ENCODE measurements at places on chromosomes 11 and 22.
A peak's percentile ranks its signal among the peaks of the same experiment; 100 is the strongest.

GRCh38 chr11:59204746-59205145 is 8.0 kb downstream of the MPEG1 start:
- no peak for DNase-seq

GRCh38 chr11:119192111-119192510 is 6.8 kb downstream of the NHERF4 start:
- DNase-seq = no peak

DNA sequence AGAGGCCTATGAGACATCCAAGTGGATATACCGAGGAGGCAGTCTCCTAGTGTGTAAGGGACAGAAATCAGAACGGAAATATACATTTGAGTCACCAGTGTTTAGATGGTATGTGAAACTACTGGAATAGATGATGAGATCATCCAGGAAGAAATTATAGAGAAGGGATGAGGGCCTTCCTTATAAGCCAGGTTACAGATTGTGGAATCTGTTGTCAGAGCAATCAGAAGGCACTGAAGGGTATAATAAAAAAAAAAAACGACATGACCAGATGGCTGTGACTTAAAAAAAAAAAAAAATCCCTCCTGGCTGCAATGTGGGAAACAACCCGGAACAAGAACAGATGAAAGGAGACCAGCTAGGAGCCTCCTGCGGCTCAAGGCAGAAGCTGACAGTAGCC is 2.7 kb downstream of the MAJIN start:
- DNase-seq = peak; percentile 67

DNA sequence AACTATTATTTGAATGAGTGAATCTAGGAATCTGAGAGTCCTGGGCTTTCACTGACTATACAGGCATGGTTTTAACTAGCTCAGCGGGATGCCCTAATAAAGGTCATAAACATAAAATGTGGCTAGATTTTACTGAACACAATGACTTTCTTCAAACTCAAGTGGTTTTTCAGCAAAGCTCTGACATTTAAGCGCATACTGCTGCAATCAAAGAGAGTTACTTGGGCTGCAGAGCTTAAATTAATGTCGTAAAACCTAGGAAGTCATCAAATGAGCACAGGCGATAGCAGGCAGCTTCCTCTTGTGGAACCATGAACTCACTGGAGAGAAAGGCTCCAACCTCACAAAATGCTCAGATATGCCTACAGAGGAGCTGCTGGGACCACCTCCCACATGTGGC is 6.7 kb downstream of the CSNK2A3 start:
- no peak for DNase-seq

DNA sequence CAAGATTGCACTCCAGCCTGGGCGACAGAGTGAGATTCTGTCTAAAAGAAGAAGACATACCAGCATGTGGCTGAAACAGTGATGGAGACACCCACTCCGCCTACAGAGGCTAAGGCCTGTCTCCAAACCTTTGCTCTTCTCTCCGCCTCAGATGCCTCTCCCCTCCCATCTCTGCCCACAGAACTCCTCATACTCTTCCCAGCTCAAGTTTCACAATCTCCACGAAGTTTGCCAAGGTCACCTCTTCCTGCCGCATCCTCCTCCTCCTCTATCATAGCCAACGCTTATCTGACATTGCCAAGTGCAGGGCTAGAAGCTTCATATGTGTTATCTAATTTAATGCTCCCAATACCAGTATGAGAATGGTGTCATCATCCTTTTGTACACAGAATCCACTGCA is 25.9 kb upstream of the FBLN1 start:
- DNase-seq = no peak

- no peak for DNase-seq
These were observed 558.1 kb downstream of the INSC start for GRCh38 chr11:15672825-15673224.

GRCh38 chr22:19679522-19680101 is 34.7 kb upstream of the SEPTIN5 start:
- no peak for DNase-seq

DNA sequence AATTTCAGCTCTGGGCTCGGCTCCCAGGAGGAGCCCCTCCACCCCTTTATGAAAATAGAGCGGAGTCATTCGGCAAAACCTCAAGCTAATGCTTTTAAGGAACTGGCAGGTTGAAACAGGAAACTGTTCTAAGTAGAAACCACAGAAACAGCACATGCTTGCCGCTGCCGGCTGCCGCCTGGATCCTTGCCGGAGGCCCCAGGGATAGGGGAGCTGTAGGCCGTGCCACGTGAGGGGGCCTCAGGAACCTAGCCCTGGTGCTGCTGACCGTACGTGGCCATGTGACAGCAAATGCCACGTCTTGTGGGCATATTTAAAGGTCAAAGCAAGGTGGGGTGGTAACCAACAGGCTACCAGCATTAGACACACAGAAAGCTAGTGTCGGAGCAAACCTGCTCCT is 77.9 kb upstream of the TIMP3 start:
- DNase-seq = no peak

GRCh38 chr11:65719871-65720210 is 757 bp downstream of the RNASEH2C start:
- DNase-seq = no peak

DNA sequence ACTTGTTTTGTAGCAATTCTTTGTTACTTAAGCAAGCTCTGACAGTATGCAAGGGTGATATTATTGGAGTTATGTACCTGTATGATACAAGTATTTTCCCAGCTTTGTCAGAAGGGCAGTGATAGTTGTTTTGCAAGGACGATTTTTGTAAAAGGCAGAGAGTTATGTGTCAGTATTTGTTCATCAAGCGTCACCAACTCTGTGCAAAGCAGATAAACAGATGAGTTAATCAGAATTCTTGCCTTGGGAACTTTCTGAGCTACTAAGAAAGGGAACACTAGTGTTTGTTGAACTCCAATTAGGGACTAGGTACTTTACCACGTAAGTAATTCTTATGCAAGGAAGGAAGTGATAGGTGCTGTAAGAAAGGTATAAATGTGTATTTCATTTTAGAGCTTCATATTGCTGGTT is 1.4 kb downstream of the USP47 start:
- DNase-seq = peak; percentile 16

GRCh38 chr11:282630-283360 is 4.6 kb downstream of the NLRP6 start:
- no peak for DNase-seq

- DNase-seq = no peak
These were observed 21.5 kb downstream of the MYH9 start for GRCh38 chr22:36366291-36366708.

GRCh38 chr11:30488304-30488998 is 97.7 kb downstream of the MPPED2 start:
- DNase-seq = no peak

- DNase-seq = no peak
These were observed 31.9 kb downstream of the RRP8 start for GRCh38 chr11:6571434-6572008.

DNA sequence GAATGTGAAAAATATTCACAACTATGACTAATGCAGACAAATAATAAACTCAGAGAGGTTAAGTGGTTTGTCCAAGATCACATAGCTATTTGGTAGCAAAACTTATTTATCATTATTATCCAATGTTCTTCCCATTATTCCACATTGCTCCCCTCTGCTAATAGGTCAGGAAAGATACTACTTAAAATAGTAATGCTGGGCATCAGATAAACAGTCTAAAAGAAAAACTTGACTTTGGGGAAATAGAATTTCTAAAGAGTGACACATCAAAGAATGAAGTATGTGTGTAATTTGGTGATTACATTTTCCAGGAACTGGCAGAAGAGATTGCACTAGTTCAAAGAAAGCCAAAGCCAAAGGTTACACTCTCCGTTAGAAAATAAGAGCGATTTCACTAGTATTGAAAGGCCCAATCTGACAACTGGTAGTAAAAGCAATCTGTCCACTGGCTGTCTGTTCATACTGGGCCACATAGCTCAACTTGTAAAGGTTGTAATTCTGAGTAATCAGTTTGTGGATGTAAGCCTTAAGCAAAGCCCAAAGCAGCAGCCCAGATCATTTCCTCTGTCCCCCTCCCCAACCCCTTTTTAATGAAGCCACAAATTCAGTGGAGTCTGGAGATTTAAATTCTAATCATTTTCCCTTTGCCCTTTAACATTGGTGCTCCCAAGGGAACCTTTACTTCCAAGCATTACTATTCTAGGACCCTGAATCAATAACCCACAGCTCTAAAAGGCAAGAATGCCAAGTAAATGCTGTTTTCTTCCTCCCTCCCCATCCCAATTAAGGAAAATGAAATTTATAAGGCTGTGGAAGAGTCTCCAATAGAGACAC is 283.5 kb downstream of the TTC28 start:
- DNase-seq = no peak

- DNase-seq = no peak
These were observed 767.8 kb upstream of the LUZP2 start for GRCh38 chr11:23729088-23729487.

GRCh38 chr11:84923489-84923888 is 703.7 kb downstream of the DLG2 start:
- DNase-seq = no peak

- peak; percentile 23 for DNase-seq
These were observed 96.1 kb downstream of the LRRC32 start for GRCh38 chr11:76574406-76574805.

GRCh38 chr11:60455531-60456042 is at the start of gene MS4A1:
TSS of gene MS4A1 (plus strand) at chr11:60455847. CDS start at chr11:60462375, 6,528 bp downstream.
- no peak for DNase-seq

GRCh38 chr11:116558504-116559211 is 214.1 kb downstream of the BUD13 start:
- DNase-seq = no peak

DNA sequence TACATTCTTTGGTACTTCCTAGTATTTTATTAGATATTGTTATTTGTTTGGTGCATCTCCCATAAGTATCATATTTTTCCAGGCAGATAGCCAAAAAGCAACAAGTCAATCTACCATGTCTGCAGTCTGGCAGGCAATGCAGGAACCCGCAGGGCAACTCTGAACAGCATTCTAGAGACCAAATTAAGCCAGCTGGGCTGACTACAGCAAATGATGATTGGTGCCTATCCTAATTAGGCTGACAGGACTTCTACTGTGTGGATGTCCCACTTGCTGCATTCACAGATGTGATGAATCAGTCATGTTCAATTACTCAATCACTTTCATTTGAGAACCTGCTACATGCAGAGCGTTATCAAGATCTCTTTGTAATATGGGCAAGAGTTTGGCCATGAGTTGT is 40.3 kb upstream of the AMOTL1 start:
- no peak for DNase-seq

GRCh38 chr11:60589611-60590010 is 74.4 kb downstream of the MS4A13 start:
- no peak for DNase-seq

DNA sequence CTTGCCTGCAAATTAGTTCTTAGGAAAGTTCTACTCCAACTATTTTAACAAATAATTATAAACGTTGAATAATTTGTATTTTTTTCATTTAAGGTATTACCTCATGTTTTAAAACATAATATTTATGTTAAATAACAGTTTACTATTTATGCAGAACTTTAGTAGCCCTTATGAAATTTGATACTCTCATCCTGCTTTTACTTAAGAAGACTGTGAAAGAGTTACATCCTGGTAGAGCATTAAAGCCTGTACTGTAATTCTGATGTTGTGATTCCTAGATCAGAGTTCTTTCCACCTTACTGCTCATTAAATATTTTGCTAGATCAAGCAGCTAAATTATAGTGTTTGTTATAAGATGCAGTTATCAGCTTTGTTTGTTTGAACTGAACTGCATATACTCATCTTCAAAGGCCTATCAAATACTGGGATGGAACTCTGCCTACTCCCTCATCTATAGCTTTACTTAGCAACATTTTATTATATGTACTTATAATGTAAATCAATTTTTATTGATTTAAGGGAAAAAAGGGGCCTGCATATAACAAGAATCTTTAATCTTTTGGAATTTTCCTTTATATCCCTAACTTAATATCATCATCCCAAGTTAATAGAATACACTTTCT is 304.2 kb downstream of the DYNC2H1 start:
- no peak for DNase-seq

DNA sequence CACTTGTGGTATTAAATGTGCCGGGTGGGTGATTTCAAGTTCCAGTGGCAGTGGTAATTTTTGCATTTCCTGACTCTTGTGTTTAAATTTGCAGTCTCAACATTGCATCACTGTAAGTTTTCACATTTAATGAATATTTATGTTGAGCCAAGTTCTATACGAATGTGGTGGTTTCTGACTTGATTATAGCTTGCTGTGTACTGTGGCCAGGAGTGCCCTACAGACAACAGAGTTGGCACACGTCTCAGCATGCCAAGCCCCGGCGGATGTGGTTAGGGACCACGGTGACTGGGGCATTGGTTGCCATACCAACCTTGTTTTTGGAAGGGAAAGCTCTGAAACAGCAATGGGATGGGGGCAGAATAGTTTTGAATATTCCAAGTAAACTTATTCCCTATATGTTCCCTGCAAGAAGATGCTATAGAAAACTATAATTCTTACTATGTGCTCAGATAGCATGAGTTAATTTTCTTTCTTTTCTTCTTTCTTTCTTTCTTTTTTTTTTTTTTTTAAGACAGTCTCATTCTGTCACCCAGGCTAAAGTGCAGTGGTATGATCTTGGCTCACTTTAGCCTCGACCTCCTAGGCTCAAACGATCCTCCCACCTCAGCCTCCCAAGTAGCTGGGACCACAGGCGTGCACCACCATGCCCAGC is 16.0 kb downstream of the ZNRF3 start:
- DNase-seq = peak; percentile 45

- DNase-seq = peak; percentile 70
These were observed 98.5 kb downstream of the SMCO4 start for GRCh38 chr11:93444617-93445073.

DNA sequence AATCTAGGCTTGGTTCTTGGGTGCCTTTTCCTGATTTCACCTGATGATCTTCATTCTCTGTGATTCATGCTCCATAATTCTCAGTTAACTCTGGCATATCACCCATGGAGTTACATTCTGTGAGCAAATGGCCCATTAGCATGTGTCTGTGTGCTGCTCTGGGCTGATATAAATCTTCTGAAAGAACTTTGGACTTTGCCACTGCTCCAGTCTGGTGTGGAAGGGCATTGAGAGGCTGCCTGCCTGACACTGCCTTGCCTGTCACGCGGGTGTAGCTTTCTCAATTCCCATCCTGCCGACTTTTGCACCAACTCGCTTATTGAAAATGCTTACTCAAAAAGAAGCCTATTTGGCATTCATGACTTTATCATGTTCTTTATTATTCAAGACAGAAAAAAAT is 42.2 kb downstream of the FAT3 start:
- DNase-seq = no peak

- no peak for DNase-seq
These were observed 51.6 kb downstream of the CERK start for GRCh38 chr22:46686221-46687047.

GRCh38 chr11:14306481-14306880 is 52.5 kb downstream of the RRAS2 start:
- no peak for DNase-seq

- no peak for DNase-seq
These were observed 203.9 kb downstream of the FAM76B start for GRCh38 chr11:95585752-95586077.

DNA sequence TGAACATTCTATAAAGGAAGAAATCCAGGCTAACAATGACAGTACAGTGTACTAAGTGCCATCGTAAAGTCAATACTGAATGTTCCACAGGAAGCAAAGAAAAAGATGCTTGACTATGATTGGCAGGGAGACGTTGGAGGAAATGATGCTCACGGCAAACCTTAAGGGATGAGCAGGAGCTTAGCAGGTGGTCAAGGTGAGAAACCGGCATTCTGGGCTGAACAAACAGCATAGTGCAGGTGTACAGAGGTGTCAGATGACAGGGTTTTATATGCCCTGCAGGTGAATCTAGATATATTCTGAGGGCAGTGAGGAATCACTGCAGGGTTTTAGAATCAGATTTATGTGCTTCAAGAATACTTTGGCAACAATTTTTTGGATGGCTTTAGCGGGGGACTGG is 85.3 kb upstream of the HEPHL1 start:
- DNase-seq = no peak

- no peak for DNase-seq
These were observed 17.0 kb downstream of the DIXDC1 start for GRCh38 chr11:111954154-111954553.

Data from RCC 7860 (cell line).